ENCODE measurements at places on chromosomes 5 and 9. TPM values are rescaled to one million over a fixed set of nuclear protein-coding genes. Genes with fewer than 3 reads are reported as not detected.

The SH3TC2 gene
- 2.4 TPM for total RNA-seq

The ATP10B gene
- total RNA-seq: 0.03 TPM

The PCDHA8 gene
- 0.07 TPM for total RNA-seq

The PIP5K1B gene
- total RNA-seq: 0.13 TPM

The IFNA17 gene
- not detected for total RNA-seq

The TAF11L7 gene
- total RNA-seq: not detected

The PDE6A gene
- total RNA-seq: not detected

The GRXCR2 gene
- not detected for total RNA-seq

The RNF208 gene
- 2.8 TPM for total RNA-seq

The PRELID1 gene
- 54.6 TPM for total RNA-seq

The GMCL2 gene
- not detected for total RNA-seq

The SFXN1 gene
- total RNA-seq: 175 TPM

The RBM27 gene
- total RNA-seq: 26.1 TPM

The SURF1 gene
- 21.1 TPM for total RNA-seq

The OCLN gene
- total RNA-seq: 1.1 TPM

The NAIP gene
- total RNA-seq: 2.2 TPM

The STKLD1 gene
- 0.33 TPM for total RNA-seq

The PLEKHG4B gene
- total RNA-seq: not detected

The DMRT2 gene
- total RNA-seq: not detected

The LHFPL2 gene
- total RNA-seq: 83.6 TPM

The SMIM33 gene
- total RNA-seq: not detected

The IL3 gene
- total RNA-seq: not detected

The CNTFR gene
- not detected for total RNA-seq

The S1PR3 gene
- 9.9 TPM for total RNA-seq

The OLFML2A gene
- total RNA-seq: 1.3 TPM

The GDNF gene
- 0.13 TPM for total RNA-seq

The PRDM9 gene
- not detected for total RNA-seq

The CFAP90 gene
- total RNA-seq: not detected

The OR13C5 gene
- total RNA-seq: 0.13 TPM

The PIGO gene
- total RNA-seq: 18.8 TPM

The HNRNPAB gene
- total RNA-seq: 29.1 TPM

The ADGRV1 gene
- total RNA-seq: 0.26 TPM

The SLC25A25 gene
- 16.6 TPM for total RNA-seq

The PCDHAC1 gene
- 0.07 TPM for total RNA-seq

The SPATA31E1 gene
- not detected for total RNA-seq

The C1QTNF2 gene
- total RNA-seq: 0.17 TPM
